SW 1271 (cell line): ENCODE measurements at places on chromosomes 5 and 9.

DNA sequence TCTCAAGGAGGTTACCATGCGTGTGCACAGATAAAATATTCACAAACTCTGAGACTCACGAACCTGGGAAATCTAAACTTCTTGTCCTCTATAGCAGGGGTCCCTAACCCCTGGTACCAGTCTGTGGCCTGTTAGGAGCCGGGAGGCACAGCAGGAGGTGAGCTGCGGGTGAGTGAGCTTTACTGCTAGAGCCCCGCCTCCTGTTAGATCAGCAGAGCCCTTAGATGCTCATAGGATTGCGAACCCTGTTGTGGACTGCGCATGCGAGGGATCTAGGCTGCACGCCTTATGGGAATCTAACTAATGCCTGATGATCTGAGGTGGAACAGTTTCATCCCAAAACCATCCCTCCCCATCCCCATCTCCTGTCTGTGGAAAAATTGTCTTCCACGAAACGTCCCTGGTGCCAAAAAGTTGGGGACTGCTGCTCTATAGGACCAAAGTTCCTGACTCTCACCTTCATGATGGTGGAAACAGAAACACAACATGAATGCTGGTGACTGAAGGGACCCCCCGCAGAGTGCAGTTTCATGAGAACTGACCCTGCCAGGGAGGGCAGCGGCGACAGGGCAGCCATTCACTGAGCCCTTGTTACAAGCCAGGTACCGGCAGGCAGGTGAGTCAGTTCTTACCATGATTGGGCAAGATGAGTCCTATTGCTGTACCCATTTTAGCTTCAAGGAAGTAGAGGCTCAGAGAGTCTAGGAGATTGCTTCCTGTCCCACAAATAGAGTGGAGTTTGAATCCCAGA lies 181.9 kb downstream of the RGS3 start:
- no peak for DNase-seq

- DNase-seq, result no peak
Observed at GRCh38 chr9:137465000-137465719, 6.0 kb upstream of the NSMF start.

- DNase-seq, result no peak
Observed at GRCh38 chr5:103374473-103374963, 116.0 kb downstream of the MACIR start.

DNA sequence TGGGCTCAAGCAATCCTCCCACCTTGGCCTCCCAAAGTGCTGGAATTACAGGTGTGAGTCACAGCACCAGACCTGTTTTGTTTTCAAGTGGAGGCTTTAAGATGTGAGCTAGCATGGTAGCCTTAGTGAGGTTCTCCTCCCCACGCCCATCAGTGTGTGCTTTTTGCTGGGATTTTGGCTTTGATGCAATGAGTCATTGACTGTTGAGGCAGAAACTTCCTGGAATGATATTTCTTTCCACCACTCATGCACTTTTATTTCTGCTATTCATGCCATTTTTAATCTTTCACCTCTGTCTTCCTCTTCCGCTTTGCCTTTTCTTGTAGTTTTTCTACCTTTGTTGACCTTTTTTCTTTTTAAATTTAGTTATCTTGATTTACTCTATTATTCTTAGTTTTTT lies 4.2 kb upstream of the NFIL3 start:
- DNase-seq, result no peak

DNA sequence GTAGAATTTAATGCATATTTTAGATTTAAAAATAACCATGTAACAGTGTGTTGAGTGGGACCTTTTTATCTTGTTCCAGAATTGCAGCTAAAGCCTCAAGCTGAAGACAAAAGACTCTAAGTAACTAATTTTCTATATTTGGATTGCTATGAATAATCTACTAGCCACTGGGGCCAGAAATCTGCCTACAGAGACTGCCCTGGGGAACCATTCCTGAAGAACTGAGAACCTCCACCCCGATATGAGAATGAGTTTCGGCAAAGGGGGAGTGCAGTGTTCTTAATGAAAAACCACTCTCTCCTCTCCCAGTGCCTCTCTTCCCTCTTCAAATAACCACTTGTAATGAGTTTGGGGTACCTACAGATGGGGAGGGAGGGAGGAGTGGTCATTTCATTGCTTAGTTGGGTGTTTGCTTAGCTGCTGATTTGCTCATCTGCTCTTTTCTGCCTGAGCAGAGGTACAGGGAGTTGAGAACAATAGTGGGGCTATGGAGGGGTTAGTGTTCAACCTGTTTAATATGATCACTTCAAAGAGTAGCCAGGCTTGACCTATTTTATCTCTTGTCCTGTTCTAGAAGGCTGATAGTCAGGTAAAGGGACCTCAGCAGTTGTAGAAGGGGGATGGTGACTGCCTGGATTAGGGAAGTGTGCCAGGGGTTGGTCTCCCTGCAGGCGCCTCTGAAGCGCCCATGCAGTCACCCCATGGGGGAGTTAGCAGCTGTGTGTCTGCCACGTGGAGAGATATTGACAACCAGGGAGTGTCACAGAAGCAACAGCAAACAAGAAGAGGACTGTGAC lies 47.7 kb downstream of the ATG10 start:
- DNase-seq, result no peak

GRCh38 chr5:41240985-41241384 lies 27.7 kb upstream of the C6 start:
- DNase-seq, result no peak

DNA sequence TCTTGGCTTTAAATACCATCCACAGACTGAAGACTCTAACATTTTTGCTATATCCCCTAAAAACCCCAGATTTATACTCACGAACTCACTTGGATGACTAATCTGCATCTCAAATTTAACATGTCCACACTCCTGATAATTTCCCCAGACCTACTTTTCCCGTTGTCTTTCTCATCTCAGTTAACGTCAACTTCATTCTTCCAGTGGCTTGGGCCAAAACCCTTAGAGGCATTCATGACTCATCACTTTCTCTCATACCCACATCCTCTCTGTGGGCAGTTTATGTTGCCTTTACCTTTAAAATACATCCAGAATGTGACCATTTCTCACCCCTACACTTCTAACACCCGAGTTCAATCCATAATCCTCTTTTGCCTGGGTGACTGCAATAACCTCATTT lies 96.7 kb downstream of the EDIL3 start:
- peak; percentile 54 for DNase-seq

- DNase-seq, result no peak
Observed at GRCh38 chr9:91243029-91243428, 118.7 kb downstream of the AUH start.

DNA sequence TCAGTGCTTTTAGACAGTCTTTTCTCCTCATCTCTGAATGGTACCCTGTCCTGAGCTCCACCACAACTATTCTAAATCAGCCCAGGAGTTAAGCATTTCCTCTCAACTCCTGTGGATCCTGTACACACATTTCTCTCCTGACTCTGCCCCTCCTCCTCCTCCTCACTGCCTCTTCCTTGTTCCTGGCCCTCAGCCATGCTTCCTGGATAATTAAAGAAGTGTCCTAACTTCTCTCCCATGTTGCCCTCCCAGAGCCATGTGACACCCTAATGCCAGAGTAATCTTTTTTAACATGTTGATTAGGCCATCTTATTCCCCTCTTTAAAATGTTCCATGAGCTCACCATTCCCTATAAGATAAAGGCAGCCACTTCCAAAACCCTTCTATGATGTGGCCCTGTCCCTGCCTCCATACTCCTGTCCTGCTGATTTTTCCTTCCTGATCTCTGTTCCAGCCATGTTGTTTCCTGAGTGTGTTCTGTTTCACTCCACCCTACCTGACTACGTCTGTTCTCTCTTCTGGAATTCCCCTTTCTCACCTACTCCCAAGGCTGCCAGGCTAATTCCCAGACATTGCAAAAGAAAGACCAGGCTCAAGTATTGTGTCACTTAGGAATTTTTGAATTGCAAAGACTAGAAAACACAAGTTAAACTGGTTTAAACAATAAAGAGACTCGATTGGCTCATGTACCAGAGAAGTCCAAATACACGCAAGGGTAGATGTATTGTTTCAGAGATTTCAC lies 295.2 kb downstream of the MAST4 start:
- no peak for DNase-seq

GRCh38 chr5:1719860-1720259 lies 79.8 kb downstream of the MRPL36 start:
- no peak for DNase-seq

DNA sequence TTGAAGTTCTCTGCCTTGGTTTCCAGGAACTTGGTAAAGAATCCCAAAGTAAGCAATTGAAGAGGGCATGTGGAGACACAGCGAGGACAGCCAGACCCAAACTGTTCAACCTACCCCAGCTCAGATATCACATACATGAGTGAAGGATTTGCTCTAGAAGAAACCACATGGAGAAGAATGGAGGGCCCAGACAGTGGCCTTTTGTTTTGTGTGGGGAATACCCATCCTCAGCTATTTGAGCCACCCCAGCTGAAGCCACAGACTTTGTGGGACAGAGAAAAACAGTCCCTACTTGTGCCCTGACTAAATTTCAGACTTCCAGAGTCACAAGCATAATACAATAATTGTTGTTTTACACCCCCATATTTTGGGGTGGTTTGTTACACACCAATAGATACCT lies 387.1 kb downstream of the ZSWIM6 start:
- no peak for DNase-seq

- DNase-seq, result no peak
Observed at GRCh38 chr5:33843579-33843978, 48.2 kb downstream of the ADAMTS12 start.

DNA sequence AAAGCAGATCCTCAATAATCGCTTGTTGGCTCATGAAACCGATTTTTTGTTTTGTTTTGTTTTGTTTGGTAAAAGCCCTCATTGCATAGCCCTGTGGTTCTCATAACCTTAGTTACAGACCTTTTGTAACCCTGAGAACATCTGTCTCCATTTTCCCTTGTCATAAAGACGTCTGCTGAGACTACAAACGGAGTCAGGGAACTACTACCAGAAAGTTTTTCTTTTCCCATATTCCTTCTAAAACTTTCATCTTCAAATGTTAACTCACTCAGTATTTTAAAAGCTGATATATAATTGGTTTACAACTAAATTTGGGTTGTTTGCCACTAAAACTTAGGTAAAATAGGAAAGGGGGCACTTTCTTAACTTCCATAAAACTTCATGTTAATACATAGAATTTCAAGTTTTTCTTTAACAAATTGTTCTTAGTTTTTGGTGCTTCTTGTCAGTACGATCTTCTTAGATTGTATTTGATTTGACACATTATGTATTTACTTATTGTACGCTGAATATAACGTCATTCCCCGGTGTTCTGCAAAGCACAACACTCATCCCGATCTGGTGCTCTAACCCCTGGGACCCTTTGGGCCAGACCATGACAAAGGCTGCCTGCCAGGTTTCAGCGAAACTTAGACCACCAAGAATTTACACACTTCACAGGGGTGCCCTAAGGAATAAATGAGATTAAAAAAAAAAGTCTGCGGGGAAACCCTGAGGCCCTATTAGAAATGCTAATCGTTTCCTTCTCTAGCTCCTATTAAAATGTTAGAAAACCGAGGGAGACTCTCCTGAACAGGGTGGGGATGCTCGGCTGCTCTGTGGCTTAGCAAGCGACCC lies 1.1 kb upstream of the ANP32B start:
- no peak for DNase-seq

- DNase-seq, result no peak
Observed at GRCh38 chr5:166369807-166370206, 1921.6 kb upstream of the WWC1 start.

- no peak for DNase-seq
Observed at GRCh38 chr9:77438653-77439052, 209.5 kb downstream of the GNA14 start.

DNA sequence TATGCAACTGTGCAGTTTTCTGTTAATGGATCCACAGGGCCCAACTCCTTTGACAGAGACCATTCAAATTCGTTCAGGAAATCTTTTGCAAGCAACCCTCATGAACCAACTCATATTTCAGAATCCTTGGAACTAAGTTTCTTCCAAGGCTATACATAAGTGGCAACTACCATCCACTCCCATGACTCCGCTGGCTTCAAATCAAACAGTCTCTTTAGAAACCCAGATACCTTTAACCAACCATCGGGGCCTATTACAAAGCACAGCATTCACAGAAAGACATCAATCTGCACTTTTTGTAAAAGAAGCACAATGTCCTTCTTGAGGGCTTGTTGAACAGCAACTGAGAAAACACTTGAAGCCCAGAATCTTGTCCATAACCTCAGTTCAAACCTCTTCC lies 526.9 kb downstream of the DTWD2 start:
- no peak for DNase-seq

DNA sequence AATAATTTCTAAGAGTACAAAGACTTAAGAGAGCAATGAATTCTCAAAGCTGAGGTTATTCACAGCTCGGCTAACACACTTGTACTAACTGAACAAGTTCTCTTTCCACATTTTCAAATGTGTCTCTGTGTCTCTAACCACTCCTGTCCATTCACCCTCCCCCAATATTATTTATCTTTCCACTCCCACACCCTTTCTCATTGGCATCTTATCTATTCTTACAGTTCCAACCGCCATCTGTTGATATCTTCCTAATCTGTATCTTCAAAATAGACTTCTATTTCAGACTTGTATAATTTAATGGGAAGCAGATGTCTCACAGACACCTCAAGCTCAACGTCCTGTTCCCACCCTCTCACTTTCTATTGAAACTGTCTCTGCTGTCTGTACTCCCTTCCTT lies 205.9 kb downstream of the ANXA1 start:
- DNase-seq, result no peak

DNA sequence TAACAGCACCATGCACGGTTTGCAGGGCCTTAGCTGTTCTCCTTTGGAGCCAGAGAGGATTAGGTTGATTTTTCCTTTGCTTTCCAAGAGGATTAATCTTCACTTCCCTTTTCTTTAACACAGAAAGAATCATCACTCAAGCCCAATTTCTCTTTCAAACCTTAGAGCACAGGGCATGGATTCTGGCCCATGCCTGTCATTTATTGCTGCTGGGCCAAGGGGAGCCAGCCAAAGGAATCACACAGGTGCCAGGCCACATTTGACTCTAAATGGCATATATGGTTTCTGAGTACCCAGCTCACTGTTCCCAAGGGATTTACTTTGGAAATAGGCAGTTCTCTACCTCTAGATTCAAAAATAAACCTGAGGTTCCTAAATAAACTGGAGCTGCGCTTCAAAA lies 58.3 kb downstream of the FBXL7 start:
- no peak for DNase-seq

DNA sequence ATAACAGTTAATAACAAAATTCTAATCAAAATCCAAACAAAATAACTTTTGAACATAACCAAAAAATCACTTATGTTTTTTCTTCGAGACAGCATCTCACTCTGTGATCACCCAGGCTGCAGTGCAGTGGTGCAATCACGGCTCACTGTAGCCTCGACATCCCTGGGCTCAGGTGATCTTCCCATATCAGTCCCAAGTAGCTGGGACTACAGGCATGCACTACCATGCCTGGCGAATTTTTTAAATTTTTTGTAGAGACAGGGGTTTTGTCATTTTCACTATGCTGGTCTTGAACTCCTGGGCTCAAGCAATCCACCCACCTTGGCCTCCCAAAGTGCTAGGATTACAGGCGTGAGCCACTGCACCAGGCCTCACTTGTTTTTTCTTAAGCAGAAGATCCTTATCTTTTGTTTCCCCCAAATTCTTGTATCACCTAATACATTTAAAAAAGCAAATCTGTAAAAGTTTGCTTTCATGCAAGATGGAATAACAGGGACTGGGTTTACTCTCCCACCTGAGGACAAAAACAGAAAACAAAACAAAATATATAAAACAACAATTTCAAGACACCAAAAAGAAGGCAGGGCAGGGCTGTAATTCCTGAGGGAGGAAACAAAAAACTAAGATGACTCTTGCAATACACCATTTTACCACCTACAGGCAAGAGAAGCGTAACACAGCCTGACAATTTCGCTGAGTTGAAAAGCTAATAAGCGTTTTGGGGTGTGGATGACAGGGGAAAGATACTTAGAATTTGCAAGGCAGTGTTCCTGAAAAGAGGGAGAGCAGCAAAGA lies 71.4 kb downstream of the RAPGEF6 start:
- no peak for DNase-seq
